Cardiac muscle cell (in vitro differentiated cells and primary cell): ENCODE measurements at places on chromosomes 1 and 21. TPM values are rescaled to one million over a fixed set of nuclear protein-coding genes. Genes with fewer than 3 reads are reported as not detected.

- no peaks in the 10 kb centered on the region for H3K36me3 ChIP-seq
- no peaks in the 10 kb centered on the region for H3K4me1 ChIP-seq
- H3K27me3 ChIP-seq = no peaks in the 10 kb centered on the region
- no peak for DNase-seq
- no peak overlapping the region for H3K27ac ChIP-seq
These were observed 245.0 kb downstream of the KAZN start for GRCh38 chr1:14843525-14843924.

DNA sequence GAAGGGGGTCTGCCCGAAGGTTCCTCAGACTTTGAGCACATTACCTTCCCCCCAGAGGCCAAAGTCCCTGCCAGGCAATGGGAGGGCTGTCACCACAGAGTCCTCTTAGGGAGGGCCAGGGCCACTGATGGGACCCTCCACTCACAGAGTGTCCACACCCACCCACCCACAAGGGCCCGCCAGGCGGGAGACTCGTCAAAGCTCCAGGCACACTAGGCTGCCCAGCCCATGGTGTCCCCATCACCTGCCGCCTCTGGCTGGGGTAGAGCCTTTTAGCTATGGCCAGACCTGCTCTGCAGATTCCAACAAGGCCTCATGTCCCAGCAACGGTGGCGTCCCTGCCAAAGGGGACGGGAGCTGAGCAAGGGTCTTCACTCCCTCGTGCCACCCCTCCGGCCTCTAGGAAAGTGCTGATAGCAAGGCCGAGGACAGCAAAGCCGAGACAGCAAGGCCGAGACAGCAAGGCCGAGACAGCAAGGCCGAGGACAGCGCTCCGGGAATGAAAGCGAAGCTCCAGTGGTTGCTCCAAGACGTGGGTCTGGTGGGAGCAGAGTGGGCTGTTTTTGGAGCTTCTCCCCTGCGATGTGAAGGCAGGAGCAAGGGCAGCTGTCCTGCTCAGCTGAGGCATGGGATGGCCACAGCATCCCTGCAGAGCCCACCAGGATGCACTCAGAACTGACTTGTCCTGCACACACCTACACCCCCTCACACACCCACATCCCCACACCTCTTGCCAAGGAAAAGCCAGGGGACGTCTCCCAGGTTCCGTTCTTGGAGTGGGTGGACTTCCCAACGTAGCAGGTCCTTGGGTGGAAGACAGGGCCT lies 123.4 kb downstream of the CRYAA start:
- no peak overlapping the region for H3K4me3 ChIP-seq
- peaks cover 10% of the 10 kb centered on the region for H3K4me1 ChIP-seq
- no peak overlapping the region for H3K27ac ChIP-seq

DNA sequence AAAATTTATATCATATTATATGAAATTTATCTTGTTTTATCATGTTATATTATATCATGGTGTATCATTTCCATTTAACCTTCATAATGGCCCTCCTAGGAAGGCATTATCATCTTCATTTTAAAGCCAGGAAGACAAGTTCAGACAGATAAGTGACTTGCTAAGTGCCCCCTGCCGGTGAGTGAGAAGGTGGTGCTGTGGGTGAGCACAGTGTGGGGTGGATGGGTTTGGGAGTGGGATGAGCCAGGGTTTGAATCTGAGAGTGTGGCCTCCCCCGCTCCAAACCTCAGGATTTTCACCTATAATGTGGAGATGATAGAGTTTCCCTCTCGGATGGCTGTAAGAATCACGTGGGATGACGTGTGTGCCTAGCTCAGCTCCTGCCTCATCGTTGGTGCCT lies 108.7 kb upstream of the IGSF21 start:
- H3K4me1 ChIP-seq = no peaks in the 10 kb centered on the region
- peak; percentile 3 for DNase-seq
- no peaks in the 10 kb centered on the region for H3K27me3 ChIP-seq
- H3K4me3 ChIP-seq = no peak overlapping the region
- no peaks in the 10 kb centered on the region for H3K36me3 ChIP-seq

GRCh38 chr1:238005116-238005515 lies 114.4 kb upstream of the ZP4 start:
- no peak overlapping the region for H3K4me3 ChIP-seq
- H3K36me3 ChIP-seq = no peaks in the 10 kb centered on the region
- H3K27ac ChIP-seq = no peak overlapping the region
- H3K27me3 ChIP-seq = no peaks in the 10 kb centered on the region

- no peak overlapping the region for H3K4me3 ChIP-seq
- no peak overlapping the region for H3K27ac ChIP-seq
- no peaks in the 10 kb centered on the region for H3K27me3 ChIP-seq
- H3K4me1 ChIP-seq = peaks cover 4% of the 10 kb centered on the region
- no peaks in the 10 kb centered on the region for H3K36me3 ChIP-seq
These were observed 81.3 kb downstream of the TIAM1 start for GRCh38 chr21:31262728-31263127.

DNA sequence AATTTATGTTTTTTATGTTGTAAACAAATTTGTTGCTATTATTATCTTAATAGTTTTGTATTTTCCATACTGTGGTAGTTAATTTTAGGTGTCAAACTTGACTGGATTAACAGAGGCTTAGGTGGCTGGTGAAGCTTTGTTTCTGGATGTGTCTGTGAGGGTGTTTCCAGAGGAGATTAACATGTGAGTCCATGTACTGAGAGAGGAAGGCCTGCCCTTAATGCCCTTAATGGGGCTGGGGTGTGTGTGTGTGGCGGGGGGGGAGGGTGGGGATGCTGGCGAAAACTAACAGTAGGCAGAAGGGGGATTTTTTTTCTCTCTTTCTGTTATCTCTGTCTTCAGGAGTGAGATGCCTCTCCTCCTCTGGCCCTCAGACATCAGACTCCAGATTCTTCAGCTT lies 1.9 kb downstream of the OR14A16 start:
- no peak for DNase-seq
- H3K36me3 ChIP-seq = no peaks in the 10 kb centered on the region
- no peaks in the 10 kb centered on the region for H3K27me3 ChIP-seq
- H3K4me1 ChIP-seq = no peaks in the 10 kb centered on the region
- no peak overlapping the region for H3K4me3 ChIP-seq

GRCh38 chr21:31671146-31671716 lies 11.7 kb downstream of the SOD1 start:
- no peaks in the 10 kb centered on the region for H3K27me3 ChIP-seq
- peaks cover 5% of the 10 kb centered on the region for H3K4me1 ChIP-seq

CACNA1E gene
- 0.18 and 0.36 TPM in 2 replicates for total RNA-seq

DMRTA2 gene
- total RNA-seq = 0.04 and 0.12 TPM in 2 replicates

LIPI gene
- total RNA-seq = not detected in 2 replicates
